ENCODE measurements at places on chromosomes 12 and 14. TPM values are rescaled to one million over a fixed set of nuclear protein-coding genes. Genes with fewer than 3 reads are reported as not detected.

The ACOT6 gene
- not detected for total RNA-seq

The STAC3 gene
- 166 TPM for total RNA-seq

The CLEC12A gene
- total RNA-seq: 0.52 TPM

The KRT81 gene
- total RNA-seq: not detected

The SDR9C7 gene
- total RNA-seq: not detected

The CACNA1C gene
- total RNA-seq: 7.3 TPM

The GPR137C gene
- 1.6 TPM for total RNA-seq

The NPAS3 gene
- total RNA-seq: 9.9 TPM

The A2ML1 gene
- not detected for total RNA-seq

The KLRK1 gene
- total RNA-seq: 0.52 TPM

The SERPINA9 gene
- not detected for total RNA-seq

Data from skeletal muscle tissue (tissue), 5 donors.